ENCODE measurements at places on chromosomes 3 and 15.

- DNase-seq: no peak
Measured at GRCh38 chr15:67981848-67982247, 72.3 kb upstream of the PIAS1 start.

DNA sequence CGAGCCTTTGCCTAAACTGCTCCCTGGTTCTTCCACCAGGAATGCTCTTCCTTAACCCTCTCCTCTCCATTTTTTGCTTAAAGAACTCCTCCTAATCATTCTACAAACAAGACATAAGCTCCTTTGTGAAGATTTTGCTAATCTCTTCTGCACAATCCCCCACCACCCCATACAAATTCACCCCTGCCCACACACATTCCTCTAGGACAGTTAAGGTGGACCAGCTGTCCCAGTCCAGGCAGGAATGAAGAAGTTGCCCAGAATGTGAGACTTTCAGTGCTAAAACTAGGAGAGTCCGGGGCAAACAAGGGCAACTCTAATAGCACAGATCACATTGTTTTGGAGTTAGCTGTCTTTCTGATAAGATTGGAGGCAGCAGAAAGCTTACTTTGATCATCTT is 13.9 kb upstream of the FAM174B start:
- DNase-seq: no peak

- no peak for DNase-seq
Measured at GRCh38 chr3:50633230-50633790, 16.4 kb downstream of the MAPKAPK3 start.

GRCh38 chr15:38687340-38687739 is 122.7 kb upstream of the RASGRP1 start:
- DNase-seq: no peak

DNA sequence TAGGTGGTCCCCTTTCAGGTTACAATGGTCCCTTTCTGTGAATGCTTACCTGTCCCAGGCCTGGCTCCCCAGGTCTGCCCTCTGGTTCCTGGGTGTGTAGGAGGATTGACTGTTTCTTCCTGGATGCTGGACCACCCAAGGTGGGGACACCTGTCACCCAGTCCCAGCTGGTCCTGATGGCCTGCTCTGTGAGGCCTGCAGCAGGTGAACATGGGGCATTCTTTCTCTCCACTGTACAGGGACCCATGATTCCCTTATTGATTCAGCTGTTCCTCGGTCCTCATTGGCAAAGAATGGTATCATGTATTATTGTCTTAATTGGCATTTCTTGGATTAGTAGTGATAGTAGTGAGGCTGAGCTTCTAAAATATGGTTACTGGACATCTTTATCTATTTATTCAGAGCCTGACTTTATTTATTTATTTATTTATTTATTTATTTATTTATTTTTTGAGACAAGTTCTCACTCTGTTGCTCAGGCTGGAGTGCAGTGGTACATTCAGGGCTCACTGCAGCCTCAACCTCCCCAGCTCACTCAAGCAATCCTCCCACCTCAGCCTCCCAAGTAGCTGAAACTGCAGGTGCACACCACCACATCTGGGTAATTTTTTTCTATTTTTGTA is 8.8 kb upstream of the DNAJA4 start:
- no peak for DNase-seq

DNA sequence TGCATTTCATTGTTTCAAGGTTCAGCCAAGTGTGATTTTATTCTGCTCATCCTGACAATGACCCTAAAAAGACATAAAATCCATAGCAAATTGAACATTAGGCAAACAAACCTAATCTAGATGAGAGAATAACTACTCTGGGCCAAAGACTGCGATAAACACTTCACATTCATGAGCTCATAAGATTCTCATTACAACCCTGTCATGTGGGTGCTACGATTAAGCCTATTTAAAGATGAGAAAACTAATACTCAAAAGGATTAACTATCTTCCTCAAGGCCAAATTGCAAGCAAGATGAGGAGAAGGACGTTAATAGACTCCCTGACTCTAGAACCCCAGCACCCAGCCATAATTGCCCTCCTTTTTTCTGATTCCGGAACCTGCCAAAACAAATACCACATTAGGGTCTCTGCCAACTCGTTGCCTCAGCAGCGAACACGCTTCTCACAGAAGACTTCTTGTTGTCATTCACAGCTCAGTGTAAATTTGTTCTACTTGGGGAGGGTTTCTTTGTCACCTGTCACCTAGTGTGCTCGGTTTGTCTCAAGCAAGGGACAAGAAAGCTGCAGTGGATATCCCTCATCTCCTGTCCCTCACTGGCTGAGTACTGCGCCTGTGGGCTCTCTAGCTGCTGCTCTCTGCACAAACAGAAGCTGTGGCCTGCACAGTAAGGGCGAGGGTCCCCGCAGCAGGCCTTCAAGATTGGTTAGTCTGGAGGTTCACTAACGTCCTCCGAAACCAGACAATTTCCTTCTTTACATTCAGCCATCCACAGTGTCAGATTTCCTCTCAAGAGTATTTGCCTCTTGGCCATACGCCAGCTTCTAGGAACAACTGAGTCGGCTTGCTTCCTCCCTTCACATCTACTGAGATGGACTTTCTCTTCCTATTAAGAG is 200.0 kb upstream of the UBE2E2 start:
- no peak for DNase-seq

DNA sequence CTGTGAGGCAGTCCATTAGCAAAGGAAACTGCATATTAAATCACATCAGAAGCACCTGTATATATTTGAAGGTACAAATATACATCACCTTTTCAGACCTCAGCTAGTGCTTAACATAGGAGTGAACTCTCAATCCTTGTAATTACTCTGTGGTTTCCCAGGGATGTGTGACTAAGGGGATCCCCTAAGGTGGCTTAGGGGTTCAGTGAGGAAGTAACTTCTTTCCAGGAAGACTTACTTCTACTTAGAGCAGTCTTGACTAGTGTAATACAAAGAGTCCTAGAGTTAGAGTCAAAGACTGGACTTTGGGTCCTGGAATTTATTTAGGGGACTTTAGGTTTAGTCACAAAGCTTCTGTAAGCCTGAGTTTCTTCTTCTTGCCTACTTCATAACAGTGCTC is 8.7 kb upstream of the SUMF1 start:
- no peak for DNase-seq

DNA sequence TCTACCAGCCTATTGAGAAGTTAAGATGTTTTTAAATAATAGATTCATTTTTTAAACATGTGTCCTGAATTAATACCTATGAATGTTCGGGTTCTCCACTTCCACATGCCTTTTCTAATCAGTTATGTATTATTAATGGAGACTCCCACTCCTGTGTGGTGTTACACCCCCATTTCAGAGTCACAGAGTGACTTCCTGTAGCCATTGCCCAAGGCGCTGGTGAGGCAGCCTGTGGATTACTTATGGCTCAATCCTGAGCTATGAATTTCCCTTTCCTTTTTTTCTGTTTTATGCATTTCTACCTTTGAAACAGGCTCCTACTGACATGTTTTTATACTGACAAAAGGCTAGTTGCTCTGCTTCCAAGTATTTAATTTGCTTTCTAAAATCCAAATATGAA is 162.3 kb downstream of the GABRG3 start:
- DNase-seq: no peak

- DNase-seq: no peak
Measured at GRCh38 chr3:143935678-143936077, 35.9 kb upstream of the DIPK2A start.

DNA sequence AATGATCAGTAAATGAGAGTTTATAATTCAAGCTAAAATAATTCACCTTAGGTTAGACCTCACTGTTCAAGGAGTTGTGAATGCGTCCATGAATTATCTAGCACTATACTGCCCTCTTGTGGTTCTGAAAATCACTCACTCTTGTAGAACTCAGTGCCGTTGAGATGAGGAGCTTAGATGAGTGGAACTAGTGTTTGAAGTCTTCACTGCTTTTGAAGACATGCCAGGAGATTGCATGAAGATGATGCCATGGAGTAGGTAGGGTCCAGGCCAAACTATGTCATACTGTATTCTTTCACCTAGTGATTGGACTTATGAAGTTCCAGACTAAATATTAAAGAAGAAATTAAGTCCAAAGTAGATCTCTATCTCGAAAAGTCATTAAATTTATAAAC is 28.8 kb downstream of the LYSMD4 start:
- no peak for DNase-seq

DNA sequence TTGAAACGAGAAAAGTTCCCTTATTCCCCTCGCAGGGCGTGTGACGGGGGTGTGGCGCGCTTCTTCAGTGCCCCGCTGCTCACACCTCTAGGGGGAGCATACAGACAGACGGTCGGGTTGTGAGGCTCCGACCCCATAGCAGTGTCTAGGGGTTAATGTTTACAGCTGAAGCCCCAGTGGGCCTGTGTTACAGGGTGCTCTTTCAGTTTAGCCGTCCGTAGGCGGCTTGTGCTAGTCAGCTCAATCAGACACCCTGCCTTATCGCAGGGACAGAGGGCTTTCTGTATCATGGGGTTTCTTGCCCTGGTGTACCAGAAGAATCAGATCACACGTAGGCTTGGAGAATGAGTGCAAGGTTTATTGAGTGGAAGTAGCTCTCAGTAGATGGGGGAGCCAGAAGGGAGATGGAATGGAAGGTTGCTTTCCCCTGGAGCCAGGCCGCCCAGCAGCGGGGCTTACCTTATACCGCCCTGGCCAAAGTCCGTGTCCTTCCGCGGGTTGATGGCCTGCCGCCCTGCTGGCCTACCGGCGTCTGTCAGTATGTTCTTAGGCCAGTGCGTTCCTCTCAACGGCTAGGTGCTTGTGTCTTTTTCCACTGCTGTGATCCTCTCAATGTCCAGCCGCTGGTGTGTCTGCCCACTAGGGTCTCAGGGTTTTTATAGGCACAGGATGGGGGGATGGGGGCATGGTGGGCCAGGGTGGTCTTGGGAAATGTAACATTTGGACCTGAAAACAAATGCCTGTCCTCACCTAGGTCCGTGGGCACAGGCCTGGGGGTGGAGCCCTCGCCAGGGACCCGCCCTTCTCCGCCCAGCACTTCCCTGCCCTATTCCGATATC is 32.2 kb upstream of the ACP3 start:
- no peak for DNase-seq

DNA sequence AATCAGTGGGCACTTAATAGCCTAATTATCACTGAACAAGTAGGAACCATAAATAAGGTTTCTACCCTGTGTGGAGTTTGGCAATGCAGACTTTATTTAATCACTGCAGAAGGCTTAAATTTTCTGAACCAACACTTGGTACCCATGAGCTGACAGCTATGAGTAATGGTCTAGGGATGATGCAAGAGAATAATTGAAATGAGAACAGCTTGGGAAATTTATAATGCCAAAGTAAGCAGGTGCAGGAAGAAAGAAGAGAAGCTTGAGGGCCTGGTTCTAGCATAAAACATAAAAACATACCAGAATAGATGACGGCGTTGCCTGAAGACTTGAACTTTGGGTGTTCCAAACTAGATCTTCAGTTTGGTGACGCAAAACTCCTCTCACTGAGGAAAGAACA is 67.0 kb downstream of the IMPG2 start:
- DNase-seq: no peak

DNA sequence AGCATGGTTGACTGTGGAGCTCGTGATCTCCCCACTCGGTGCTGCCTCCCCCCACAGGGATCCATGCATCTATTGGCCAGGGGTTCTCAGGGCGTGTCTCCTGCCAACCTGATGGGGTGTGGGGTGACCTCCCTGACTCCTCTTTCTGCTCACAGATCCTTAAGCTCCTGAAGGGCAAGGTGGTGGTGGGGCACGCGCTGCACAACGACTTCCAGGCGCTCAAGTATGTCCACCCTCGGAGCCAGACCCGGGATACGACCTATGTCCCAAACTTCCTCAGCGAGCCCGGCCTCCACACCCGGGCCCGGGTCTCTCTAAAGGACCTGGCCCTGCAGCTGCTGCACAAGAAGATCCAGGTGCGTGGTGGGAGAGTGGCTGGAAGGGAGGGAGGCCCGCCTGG is 7.9 kb downstream of the AEN start:
- DNase-seq: no peak

DNA sequence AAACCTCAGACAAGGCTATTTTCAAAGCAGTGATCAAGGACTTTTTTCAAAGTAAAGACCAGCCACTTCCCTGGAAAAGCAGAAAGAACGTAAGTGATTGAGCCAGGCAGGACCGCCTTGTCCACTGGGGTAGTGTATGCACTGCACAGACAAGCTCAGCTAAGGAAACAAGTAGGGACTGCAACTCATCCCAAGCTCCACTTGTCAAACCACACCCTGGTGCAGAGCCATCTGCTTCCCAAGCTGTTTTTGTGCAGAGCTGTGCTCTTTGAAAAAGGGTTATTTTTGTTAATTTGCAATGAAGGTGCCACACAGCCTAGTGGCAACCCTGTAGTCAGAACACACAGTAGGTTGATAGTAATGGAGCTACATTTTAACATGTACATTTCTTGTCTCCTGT is 193.3 kb downstream of the ADAMTS9 start:
- DNase-seq: no peak

DNA sequence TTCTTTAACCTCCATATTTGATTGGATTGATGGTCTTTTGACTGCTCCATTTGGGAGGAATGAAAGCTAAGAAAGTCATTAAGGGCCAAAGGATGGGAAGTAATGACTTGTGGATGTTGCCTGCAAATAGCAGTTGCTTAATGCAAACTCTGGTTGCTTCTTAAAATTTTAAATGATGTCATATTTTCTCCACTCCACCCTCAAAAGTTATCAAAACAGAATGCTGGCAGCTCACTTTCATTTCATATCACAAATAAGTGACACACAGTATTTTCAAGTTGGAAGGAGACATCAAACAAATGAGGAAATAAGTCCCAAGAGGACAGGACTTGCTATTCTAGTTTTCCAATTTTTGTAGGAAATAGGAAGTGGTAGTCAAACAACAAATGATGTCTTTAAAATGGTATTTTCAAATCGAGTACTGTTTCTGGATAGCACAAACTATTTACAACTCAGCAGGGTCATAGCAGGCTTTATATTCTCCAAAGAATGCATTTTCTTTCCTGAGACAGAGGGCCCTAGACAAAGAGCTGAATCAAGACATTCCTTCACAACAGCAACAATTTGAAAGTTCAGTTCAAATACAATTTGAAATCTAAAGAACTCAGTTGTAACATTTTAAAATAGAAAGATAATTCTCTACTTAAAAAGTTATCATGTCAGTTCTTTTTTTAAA is 165.1 kb upstream of the UBE2E1 start:
- DNase-seq: no peak

DNA sequence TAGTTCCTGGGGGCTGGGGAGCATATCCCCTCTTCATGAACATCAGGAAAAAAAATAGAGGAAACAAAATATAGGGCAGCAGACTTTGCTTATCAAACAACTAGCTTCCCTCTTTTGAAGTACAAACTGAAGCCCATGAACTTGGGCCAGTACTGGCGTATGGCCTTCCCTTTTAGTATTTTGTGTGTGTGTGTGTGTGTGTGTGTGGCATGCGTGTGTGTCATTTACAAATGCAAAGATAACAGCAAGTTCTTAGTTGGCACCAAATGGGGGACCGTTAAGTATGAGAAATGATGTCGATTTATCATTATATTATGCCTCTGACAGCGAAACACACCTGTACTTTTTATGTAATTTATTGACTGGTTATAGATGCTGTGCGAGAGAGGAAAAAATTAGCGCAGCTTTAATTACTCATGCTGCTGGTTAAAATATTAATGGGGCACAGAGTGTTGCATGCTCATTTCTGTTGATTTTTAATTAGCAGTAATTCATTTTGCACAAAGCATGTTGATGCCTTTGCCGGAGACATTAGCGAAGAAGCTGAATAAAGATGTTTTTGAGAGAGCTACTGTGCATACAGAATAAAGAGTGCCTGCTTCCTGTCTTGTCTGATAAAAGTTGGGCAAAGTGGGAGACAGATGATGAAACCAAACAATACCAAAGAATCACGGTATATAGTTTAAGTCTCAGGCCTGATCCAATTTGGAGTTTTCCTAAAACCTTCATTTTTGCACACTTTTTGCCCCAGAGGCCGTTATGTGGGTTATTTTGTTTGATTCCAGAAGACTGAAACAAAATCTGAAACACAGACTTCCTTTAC is 297.1 kb downstream of the SATB1 start:
- no peak for DNase-seq

GRCh38 chr3:168051070-168051469 is 44.7 kb downstream of the GOLIM4 start:
- DNase-seq: no peak

Measured in activated T-helper 9 cell treated with anti-CD3 and anti-CD28 coated beads, Interleukin-2, amount 50 U/mL, for 16 hours (primary cell).